ENCODE measurements at places on chromosomes 3 and 15.
A peak's percentile ranks its signal among the peaks of the same experiment; 100 is the strongest.

GRCh38 chr3:105613120-105613519 lies 246.4 kb downstream of the ALCAM start:
- no peak for DNase-seq

GRCh38 chr3:105984837-105985236 lies 116.0 kb upstream of the CBLB start:
- DNase-seq = no peak

- peak; percentile 47 for DNase-seq
Observed at GRCh38 chr15:85639752-85640381, 154.9 kb downstream of the KLHL25 start.

DNA sequence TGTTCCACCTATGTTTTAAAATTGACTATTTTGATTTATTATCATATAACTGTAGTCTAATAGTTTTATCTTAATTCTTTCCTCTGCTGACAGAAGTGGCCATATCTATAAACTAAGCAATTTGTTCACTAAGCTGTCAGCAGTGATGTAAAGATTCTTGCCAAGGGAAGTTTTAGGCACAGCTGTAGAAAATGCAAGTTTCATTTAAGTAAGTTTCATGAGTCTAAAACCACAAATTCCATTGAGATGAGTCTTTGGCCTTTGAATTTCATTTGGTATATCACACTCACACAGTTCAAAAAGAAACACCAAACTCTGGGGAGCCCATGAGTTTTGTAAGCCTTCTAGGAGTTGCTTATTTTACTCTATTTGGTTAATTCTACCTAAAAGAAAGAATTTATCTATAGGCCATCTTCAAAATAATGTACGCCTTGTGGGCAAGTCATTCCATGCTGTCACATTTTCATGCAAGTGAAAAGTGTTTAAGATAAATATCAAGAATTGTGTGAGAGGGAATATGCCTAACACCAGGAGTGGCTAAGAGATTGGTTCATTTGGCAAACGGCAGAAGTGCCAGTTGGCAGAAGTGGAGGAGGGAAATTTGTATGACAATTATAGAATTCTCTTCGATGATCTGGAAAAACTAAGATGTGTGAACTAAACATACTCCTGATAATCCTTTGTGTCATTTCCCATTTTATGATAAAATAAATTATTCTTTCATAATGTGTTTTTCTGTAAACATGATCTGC lies 292.9 kb downstream of the ZIC4 start:
- DNase-seq = no peak

DNA sequence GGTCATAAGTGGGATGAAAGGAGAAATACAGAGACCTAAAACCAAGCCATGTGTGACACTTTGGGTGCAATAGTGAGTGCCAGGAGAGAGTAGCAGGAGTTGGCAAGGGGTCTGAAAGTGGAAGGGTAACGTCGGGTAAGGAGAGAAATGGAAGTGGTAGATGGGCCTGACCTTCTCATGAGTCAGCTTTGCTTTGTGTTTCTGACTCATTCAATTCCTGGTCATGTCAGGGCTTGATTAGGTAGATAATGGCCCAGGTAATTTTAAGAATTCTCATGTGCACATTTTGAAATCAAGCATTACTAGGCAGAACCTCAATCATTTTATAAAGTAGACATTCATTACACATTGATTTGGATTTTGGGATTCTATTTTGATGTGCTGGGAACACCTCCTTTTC lies 262.5 kb downstream of the SOX2 start:
- DNase-seq = no peak

GRCh38 chr3:183904833-183905780 lies 20.4 kb upstream of the PARL start:
- no peak for DNase-seq

DNA sequence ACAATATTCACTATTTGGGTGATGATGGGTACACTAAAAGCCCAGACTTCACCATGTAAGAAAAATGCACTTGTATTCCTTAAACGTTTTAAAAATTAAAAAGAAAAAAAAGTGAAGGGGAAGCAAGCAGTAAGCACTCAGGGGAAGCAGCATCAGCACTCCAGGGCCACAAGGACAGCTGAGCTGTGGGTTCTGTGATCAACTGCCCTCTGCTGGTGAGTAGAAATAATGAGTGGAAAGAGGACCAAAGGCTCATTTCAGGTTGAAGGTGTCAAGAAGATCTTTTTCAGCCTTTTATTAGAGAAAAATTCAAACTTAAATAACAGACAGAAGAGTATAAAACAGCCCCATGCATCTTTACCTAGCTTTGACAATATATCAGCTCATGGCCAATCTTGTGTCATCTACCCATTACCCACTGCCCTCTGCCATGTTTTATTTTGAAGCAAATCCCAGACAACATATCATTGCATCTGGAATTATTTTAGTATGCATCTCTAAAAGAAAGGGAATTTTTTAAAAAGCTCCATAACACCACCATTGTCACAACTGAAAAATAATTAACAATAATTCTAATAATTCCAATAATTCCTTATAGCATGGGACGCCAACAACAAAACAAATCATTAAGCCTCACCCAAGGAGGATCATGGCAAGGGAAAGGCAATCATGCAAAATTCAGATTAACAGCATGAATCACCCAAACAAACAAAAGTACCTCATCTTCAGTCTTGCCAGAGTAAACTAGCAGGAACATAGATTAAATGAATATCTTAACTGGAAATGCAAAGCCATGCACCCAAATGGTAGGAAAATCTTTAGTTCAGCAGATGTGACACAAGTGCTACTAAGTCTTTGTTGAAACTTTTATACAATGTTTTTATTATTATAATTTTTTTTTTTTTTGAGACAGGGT lies 42.5 kb downstream of the TAMM41 start:
- DNase-seq = peak; percentile 64

DNA sequence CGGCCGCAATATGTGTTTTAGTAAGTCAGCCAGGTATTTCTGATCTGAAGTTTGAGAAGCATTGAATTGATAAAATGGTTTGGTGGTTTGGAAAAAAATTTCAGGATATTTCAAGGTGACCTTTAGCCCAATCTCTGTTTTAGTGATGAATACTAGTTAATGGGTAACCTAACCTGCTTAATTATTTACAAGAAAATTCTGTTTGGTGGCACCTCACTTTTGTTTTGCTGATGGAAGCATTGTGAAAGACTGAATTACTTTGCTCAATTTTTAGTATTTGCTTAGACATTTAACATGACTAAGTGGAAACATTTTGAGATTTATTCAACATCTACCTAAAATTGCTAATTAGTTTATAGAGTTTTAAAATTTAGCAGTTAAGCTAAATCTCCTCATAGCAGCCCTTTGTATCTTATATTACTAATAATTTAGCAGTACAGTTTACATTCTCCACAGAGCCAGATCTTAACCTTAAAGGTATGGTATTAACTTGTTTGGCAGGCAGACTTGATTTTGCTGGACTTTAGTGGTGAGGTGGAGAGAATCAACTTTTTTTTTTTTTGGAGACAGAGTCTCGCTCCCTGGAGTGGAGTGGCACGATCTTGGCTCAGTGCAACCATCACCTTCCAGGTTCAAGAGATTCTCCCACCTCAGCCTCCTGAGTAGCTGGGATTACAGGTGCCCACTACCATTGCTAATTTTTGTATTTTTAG lies 35.4 kb downstream of the GRAMD1C start:
- DNase-seq = no peak

- no peak for DNase-seq
Observed at GRCh38 chr15:28930476-28931291, 44.9 kb downstream of the APBA2 start.

- no peak for DNase-seq
Observed at GRCh38 chr15:95281470-95281869, 1049.0 kb upstream of the NR2F2 start.

DNA sequence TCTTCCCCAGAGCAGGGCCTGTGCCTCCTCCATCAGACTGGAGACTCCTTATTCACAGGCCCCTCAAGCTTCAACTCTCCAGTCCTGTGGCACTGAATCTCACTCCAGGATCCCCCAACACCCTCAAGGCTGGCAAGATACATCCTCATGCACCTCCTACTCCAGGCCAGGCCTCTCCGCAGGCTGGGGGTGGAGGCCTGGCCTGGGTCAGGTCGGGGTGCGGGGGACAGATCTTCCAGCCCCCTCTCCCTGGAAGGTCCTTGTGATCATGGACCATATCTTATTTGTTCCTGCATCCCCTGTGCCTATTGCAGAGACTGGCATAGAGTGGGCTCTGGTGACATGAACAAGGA lies 147.3 kb downstream of the SMAD6 start:
- DNase-seq = no peak

- no peak for DNase-seq
Observed at GRCh38 chr3:69914395-69914794, 85.1 kb upstream of the SAMMSON start.

- no peak for DNase-seq
Observed at GRCh38 chr3:185430375-185430774, 67.4 kb downstream of the MAP3K13 start.

- DNase-seq = no peak
Observed at GRCh38 chr15:73617301-73617831, 15.8 kb downstream of the NPTN start.

- DNase-seq = no peak
Observed at GRCh38 chr3:102091358-102091757, 242.0 kb downstream of the NFKBIZ start.

- no peak for DNase-seq
Observed at GRCh38 chr3:98702166-98702565, 61.0 kb upstream of the ST3GAL6 start.

GRCh38 chr15:95973566-95974256 lies 356.8 kb upstream of the NR2F2 start:
- no peak for DNase-seq

- no peak for DNase-seq
Observed at GRCh38 chr3:185519021-185519420, 20.2 kb upstream of the TMEM41A start.

- DNase-seq = no peak
Observed at GRCh38 chr15:90957791-90958190, 3.1 kb downstream of the RCCD1 start.

GRCh38 chr3:119469418-119470189 lies 841 bp downstream of the POGLUT1 start:
- DNase-seq = no peak

- DNase-seq = no peak
Observed at GRCh38 chr15:77243135-77243534, 172.2 kb upstream of the TSPAN3 start.

DNA sequence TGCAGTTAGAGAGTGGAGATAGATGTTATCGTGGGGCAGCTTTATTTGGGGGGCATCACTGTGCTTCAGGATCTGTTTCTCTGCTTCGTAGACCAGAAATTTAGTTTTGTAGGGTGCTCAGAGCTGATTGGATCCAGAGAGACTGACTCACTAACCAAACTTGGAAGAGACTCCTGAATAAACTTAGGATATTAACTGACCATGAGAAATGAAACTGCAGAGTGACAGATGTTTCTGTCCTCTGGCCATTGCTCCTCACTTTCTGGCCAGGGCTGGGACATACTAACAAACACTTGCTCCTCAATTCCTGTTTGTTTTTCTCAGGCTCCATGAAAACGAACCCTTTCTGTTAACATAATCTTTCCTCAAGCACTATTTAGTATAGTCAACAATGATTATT lies 4.3 kb downstream of the ZNF592 start:
- DNase-seq = no peak

- no peak for DNase-seq
Observed at GRCh38 chr3:113210604-113211329, 590 bp upstream of the BOC start.

DNA sequence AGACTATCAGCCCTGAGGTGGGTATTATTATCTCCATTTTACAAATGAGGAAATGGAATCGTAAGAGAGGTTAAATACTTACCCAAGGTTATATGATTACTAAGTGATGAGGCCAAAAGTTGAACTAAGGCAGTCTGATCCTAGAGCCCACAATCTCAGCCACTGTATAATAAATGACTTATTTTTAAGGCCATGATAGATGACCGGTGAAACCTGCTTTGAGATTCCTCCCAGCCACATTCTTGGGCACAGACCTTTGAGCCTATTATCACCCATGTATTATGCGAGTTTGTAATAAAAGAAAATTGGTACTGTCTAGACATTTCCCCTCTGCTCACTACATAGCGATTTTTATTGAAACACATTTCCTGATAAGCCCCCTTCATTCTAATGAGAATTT lies 37.4 kb downstream of the POLQ start:
- no peak for DNase-seq

GRCh38 chr3:70763894-70764293 lies 451.5 kb upstream of the MDFIC2 start:
- no peak for DNase-seq

GRCh38 chr3:181030948-181031347 lies 41.4 kb upstream of the DNAJC19 start:
- no peak for DNase-seq

DNA sequence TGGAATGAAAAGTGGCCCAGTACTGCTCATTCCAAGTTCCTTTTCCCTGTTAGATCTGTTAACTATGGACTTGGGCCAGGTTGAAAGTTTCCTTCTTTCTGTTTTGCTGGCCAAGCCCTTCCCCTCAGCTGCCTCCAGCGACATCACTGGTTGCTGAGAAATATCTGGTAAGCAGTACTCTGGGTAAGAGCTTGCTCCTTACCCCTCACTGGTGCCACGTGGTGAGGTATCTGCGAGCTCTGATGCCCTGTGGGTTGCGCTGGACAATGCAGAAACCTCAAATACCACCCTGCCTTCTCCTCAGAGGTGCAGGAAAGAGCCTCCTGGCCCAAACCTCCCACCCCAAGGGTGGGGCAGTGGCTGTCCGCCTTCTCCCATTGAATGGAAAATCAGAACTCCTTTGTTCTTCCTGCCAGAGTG lies 42.9 kb upstream of the APH1B start:
- DNase-seq = no peak

DNA sequence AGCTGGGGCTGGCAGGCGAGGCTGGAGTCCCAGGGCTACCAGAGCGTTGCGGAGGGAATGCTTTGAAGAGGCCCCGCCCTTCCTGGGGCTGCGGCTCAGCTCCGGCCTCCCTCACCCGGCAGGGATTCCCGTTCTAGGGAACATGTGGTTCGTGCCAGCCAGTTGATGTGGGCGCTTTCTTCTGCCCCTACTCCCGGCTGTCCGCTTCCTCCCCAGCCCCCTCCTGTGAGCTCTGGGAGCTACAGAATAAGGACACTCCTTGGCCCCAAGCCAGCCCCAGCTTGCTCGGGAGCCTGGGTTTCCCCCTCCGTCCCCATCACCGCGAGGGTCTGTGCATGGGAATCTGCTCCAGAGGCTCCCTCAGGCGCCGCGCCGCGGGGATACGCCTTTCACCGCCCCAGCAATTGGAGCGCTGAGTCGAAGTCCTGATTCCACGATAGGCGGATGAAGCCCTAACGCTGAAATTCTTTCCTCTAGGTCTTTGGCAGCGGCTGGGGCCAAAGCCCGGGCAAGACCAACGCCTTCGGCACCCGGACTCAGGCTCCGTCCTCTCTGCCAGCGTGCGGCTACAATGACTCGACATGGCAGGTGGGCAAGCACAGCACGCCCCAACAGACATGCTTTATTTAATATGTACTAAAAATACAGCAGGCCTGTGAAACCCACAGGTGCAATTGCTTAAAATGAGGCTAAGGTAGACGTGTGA lies 69.5 kb downstream of the KLF15 start:
- no peak for DNase-seq
